ENCODE measurements at places on chromosomes 7 and 10.

GRCh38 chr7:80145780-80146422 is 11.3 kb downstream of the GNAI1 start:
- peak; percentile 72 for DNase-seq

GRCh38 chr7:150556521-150557138 is 10.6 kb upstream of the GIMAP4 start:
- DNase-seq = no peak

- DNase-seq = no peak
These were observed 287.2 kb downstream of the ETV1 start for GRCh38 chr7:13702251-13702650.

- DNase-seq = no peak
These were observed 37.6 kb downstream of the GET4 start for GRCh38 chr7:913736-914520.

All from AG09309 (cell line).